RPMI7951 (cell line): ENCODE measurements at places on chromosomes 2 and 18. TPM values are rescaled to one million over a fixed set of nuclear protein-coding genes. Genes with fewer than 3 reads are reported as not detected.

Gene REEP1
- not detected in 2 replicates for total RNA-seq

DNA sequence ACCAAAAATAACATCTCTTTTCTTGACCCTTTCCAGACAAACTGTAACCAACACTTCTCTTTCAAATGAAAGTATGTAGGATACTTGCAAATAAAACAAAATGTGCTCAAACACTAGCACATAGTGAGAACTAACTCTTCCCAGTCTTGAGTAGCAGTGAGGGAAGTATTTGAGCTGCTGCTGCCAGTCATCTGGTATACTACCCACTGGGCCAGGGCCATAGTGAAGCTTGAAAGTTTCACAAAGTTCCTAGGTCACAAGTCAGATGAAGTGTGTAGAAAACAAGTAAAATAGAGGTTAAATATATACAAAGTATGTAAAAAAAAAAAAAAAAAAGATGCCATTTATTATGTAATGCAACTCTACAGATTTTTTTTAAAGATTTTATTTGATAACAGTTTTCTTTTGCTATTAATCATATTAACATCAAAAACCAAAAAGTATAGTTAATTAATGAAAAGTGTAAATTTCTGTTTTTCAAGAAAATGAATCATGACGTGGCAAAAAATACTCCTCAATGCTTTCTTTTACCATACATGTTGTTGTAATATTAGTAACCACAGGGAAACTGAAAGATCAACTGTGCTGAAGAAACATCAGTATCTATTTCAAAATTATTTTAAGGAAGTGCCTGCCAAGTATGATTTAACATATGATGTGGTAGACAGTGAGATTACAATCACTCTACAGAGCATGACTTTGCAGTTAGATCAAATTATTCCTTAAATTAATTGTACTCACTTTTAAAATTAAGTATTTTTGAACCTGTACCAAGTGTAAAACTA lies 21.6 kb upstream of the TRIB2 start:
- no peak for DNase-seq

GRCh38 chr2:96510931-96511595 lies 5.9 kb upstream of the NEURL3 start:
- DNase-seq = no peak

DNA sequence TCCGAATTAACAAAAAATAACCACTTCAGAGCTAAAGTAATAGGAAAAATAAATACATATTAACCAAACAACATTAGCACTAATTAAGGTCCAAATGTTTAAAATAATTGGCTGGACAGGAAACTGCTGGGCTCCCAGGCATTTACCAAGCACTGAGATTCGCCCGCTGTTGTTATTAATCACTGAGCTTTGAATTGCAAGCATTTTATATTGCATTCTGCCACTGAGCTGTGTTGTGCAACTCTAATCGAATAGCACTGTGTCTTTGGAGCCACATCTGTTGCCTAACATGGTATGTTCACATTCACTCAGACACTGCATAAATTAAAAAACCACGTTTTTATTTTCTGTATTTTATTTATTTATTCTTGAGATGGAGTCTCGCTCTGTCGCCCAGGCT lies 88.9 kb downstream of the SOWAHC start:
- no peak for DNase-seq

Gene ALPP
- not detected in 2 replicates for total RNA-seq

Gene CHRNG
- total RNA-seq = not detected in 2 replicates

Gene HOXD12
- total RNA-seq = not detected in 2 replicates

Gene UGT1A8
- total RNA-seq = not detected in 2 replicates

GRCh38 chr2:238302087-238302486 lies 13.7 kb upstream of the PER2 start:
- no peak for DNase-seq

- no peak for DNase-seq
Measured at GRCh38 chr2:216606551-216607276, 26.5 kb upstream of the IGFBP2 start.

Gene COX7A2L
- total RNA-seq = 188 and 215 TPM in 2 replicates

GRCh38 chr18:79786786-79787526 lies 10.8 kb upstream of the KCNG2 start:
- no peak for DNase-seq

Gene ATG16L1
- 51.3 and 60.2 TPM in 2 replicates for total RNA-seq

GRCh38 chr2:42762823-42763804 lies 821 bp downstream of the OXER1 start:
- no peak for DNase-seq

DNA sequence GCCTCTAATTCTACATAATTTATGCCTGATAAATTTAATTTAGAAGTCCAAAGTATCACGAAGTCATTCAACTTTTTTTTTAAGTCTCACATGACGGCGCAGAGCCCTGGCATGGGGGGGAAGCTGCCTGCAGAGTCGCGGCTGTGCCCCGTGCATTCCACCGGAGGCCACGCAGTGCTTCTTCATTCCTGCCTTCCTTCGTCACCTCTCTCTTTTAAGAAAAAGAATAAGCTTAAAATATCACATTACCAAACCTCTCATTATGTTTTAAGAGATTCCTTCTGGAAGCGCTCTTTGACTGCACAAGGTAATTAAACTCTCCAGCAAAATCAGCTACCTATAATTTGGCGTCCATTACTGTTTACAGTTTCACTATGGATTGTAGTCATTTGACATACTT lies 20.3 kb upstream of the KIDINS220 start:
- no peak for DNase-seq

- peak; percentile 29 for DNase-seq
Measured at GRCh38 chr2:216066230-216066629, 15.4 kb downstream of the PECR start.

GRCh38 chr2:230602562-230603230 lies 109.9 kb upstream of the CAB39 start:
- no peak for DNase-seq

GRCh38 chr18:10797896-10798295 lies 272.1 kb downstream of the NAPG start:
- no peak for DNase-seq

Gene TMEM247
- not detected in 2 replicates for total RNA-seq

Gene DNAH6
- total RNA-seq = 0.10 and 0.12 TPM in 2 replicates

Gene RNPEPL1
- total RNA-seq = 13.1 and 15.4 TPM in 2 replicates

Gene GPR39
- 36.0 and 39.9 TPM in 2 replicates for total RNA-seq

DNA sequence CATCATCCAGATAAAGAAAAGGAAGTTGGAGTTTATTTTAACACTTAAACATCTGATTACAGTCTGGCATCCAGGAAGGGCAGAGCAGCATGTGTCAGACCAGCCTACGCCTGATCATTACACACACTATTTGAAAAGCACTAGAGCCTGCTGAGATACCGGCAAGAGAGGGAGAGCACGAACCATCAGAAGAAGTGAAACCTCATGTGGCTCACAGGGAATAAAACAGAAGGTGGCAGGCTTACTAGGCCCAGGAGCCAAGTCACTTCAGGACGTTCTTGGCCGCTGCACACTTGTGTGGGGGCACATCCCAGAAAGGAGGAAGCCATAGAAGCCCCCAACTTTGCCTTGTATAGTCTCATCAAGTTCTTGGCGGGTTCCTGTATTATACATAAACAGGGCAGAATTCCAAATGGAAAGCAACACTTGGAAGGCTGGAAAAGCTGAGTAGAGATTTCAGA lies 105.5 kb downstream of the UGGT1 start:
- DNase-seq = no peak

- DNase-seq = no peak
Measured at GRCh38 chr18:49546719-49547273, 15.1 kb upstream of the LIPG start.

- peak; percentile 52 for DNase-seq
Measured at GRCh38 chr2:42961385-42961811, 169.0 kb upstream of the HAAO start.

DNA sequence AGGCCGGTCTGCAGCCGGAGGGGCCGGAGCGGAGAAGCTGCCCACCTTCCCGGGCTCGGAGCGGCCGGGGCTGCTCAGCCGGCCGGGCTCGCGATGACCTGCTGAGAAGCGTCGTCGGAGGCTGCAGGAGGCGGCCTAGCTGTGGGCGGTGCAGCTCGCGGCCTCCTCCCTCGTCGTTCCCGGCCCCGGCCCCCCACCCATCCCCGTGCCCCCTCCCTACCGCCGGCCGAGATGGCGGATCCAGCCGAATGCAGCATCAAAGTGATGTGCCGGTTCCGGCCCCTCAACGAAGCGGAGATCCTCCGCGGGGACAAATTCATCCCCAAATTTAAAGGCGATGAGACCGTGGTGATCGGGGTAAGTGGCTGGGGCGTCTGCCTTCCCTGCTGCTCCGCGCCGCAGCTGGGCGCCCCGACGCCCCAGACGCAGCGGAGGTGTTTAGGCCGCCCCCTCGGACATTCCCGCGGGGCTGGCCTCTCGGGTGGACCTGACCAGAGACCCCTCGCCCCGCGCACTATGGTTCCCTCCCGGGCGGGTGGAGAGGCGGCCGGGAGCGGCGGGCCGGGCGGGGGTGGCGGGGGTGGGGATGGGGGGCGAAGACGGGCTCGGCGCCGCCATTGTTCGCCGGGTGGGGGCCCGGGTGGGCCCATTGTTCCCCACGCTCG lies 492 bp downstream of the KIF5C start:
- DNase-seq = no peak

GRCh38 chr18:23631746-23632145 lies 31.0 kb downstream of the ANKRD29 start:
- peak; percentile 36 for DNase-seq

DNA sequence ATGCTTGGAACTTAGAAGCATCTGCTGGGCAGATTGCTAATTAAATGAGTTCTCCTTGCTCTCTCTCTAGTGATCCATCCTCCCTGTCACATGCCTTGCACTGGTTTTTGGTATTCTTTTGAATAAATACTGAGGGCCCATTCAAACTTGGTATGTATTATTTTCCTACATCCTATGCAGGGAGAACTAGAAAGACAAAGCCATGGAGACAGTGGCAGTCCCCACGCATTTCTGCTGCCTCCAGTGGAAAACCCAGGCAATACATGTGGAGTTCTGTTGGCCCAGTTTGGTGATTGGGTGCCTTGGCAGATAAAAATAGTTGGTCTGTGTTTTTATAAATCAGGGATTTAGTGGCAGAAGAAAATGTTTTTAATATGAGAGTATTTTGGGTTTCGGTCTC lies 68.7 kb downstream of the DIS3L2 start:
- DNase-seq = no peak

GRCh38 chr2:217932803-217933616 lies 69.8 kb downstream of the TNS1 start:
- no peak for DNase-seq

DNA sequence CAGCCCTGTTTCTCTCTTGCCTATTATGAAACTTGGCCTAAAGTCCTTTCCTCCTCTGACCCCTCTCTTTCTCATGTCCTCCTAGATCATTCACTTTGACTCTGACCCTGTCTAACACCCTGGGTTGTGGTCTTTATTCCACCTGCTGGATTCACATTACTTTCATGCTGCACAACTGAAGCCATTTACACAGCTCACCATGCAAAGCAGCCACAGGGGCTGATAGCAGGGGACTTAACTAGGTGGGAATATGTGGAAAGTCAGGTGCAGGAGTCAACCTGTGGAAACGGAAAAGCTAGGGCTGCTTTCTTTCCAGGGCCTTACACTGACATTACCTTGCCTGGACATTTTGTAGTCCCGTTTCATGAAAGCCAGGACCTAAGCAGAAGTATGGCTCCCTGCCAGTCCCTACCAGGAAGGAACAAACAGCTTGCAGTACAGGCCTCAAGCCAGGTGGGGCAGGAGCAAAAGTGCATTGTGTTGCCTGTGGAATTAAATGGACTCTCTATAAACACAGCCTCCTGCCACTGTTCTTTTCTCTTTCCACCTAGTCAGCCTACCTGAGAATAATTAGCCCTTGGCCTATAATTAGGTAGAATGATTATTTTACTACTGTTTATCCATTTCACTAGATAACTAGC lies 11.8 kb downstream of the MAPRE3 start:
- DNase-seq = peak; percentile 24

DNA sequence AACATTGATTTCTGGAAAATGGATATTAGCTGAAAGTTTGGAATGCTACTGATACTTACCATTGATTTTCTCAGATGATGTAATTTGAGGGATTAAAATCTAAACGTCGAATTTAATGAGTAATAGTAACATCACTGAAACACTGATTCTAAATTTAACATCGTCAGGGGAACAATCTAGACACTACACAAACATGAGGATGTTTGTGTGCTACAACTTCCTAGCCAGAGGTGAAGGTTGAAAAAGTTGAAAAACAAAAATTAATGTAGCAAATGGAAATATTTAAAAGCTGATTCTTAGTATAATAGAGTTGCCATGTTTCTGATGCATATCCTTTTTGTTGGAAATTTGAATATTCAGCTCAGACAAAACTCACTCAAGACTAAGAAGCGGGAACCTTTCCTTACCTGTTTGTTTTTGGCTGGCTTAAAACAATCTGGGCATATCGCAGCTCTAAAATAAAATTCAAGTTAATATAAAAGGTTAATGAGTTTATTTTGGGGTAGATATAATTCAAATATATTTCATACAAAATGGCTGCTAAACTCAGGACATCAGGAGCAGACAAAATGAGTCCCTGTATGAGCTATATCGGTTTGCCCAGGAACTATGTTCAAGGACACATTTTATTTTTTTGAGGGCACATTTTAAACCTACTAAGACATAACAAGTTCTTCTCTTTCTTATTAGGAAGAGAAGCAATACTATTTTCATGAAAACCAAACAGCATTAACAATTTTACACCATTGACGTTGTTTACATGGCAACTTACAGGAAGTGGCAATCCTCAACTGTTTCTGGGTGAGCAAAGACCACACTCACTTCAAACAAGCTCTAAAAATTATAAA lies 52.6 kb upstream of the PEX13 start:
- DNase-seq = no peak

GRCh38 chr2:235048549-235048948 lies 96.7 kb downstream of the SH3BP4 start:
- DNase-seq = peak; percentile 57

- no peak for DNase-seq
Measured at GRCh38 chr18:63965716-63966330, 4.1 kb upstream of the SERPINB8 start.

- peak; percentile 20 for DNase-seq
Measured at GRCh38 chr2:39484206-39484605, 47.1 kb upstream of the MAP4K3 start.

DNA sequence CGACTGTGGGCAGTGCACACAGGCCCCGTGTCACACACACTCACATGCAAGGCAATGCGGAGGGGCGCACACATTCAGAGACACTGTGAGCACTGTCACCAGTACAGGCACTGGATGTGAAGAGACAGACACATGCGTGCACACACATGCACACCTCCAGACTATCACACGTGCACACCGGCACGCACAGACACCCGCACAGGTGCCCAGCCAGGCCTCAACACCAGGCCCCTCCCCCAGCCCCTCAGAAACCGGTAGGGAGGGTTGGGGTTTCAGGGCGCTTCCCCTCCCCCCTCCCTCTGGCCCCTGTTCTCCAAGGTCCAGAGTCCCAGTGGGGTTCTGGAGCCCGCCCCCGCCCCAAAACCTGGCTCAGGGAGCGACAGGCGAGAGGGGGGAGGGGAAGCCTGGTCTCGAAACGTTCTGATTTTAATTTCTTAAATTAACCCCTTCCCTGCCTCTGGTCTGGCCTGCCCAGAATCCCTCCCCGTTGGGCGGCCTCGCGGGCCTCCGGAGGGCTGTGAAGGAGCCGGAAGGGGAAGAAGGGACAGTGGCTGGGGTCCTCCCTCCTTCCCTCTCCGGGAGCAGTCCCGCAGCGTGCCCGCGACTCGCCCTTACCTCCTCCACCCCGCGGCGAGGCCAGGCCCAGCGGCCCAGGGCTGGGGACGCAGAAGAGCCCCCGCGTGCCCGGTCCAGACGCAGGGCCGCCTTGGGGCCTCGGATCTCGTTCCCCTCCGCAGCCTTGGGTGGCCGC lies 558 bp downstream of the FBXO41 start:
- DNase-seq = no peak

- DNase-seq = no peak
Measured at GRCh38 chr2:218726004-218726574, 15.5 kb downstream of the TTLL4 start.

Gene NYAP2
- not detected in 2 replicates for total RNA-seq
